ENCODE measurements at places on chromosomes 11 and 22.
A peak's percentile ranks its signal among the peaks of the same experiment; 100 is the strongest.

DNA sequence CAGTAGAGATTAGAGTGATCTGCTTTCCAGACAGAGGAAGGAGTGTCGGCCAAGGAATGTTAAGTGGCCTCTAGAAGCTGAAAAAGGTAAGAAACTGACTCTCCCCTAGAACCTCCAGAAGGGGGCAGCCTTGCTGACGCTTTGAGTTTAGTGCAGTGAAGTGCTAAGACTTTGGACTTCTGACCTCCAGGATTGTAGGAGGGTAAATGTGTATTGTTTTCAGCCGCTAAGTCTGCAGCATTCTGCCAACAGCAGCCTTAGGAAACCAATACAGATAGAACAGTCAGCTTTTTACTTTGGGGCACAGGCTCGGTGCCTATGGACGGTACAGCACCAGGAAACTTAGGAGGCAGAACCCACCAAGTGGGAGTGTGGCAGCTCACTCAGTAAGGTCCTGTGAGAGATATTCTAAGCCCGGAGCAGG is 3.6 kb upstream of the TBC1D22A start:
- peak; percentile 62 for DNase-seq

DNA sequence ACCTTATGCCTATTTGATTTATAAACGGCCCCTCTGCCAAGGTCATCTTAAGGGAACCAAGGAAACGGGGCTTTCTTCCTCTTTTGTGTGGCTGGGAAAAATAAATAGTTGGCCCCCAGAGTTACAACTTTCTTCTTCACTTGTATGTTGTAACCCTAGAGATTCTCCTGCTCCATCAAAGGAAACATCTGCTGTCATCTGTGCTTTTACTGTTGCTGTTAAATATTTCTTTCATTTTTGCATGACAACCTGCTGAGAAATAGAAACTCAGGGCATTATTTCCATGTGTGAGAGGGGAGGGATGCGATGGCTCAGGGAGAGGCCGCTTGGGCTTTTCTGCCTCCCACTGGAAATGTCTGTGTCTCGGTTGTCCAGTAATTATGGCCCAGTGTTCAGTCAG is 21.8 kb upstream of the CDC42EP2 start:
- no peak for DNase-seq

DNA sequence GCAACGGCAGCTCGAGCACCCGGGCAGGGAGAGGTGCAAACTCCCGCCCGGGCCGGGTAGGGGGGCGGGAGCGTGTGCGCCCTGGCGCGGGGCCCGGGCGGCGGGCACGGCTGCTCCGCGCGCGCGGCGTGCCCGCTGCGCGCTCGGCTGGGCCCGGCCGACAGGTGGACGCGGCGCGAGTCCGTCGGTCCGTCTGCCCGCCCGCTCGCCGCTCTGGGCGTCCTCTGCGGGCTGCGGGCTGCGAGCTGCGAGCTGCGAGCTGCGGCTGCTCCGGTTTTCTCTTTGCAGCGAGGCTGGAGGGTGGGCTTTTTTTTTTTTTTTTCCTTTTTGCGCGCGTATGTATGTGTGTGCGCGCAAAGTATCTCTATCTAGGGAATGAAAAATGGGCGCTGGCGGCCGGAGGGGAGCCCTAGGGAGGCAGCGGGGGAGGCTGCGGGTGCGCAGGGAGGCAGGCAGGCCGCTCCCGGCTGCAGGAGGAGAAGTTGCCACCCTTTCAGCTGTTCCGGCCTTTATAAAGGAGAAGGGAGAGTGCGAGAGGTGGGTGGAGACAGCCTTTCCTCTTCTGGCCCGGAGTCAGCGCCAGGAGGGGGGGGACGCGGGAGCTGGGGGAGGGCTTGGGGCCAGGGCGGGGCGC is at the start of gene PDGFB:
Gene PDGFB, minus strand, starts transcription at position 487 of the 634 bp plus-strand sequence. CDS start 1,019 bp downstream, outside the sequence.
- DNase-seq, result no peak

DNA sequence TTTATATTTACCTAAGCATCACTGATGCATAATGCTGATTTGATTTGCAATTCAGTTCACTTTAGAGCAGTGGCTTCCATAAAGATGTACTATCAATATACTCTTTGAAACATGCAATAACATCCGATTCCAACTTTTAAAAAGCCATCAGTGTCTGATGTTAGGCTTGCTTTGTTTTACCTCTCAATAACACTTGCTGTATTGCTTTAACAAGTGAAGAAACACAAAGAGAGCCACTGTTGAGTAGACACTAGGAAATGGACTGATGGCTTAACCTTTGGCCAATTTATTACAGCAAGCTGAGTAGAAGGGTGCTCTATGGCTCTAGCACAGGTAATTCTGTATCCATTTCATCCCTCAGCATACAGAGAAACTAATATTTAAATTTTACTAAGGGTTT is 122.1 kb downstream of the FCHSD2 start:
- DNase-seq, result no peak

DNA sequence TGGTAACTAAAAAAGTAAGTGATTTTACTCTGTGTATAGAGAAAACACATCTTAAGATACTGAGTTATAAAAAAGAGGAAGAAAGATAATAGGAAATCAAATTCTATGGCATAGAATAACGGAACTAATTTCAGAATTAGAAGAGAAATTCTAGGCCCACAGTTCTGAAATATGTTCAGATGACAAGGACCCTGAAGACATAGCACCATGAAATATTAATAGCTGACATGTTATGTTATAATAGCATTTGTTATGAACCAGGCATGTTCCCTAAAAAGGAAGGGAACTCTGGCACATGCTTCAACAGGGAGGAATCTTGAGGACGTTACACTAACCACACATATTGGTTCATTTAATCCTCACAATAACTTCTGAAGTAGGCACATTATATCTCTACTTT is 32.7 kb downstream of the PRDM10 start:
- no peak for DNase-seq

- DNase-seq, result peak; percentile 57
Measured at GRCh38 chr11:85953491-85954143, 98.4 kb downstream of the CCDC83 start.

GRCh38 chr11:9839550-9839949 is 175.7 kb downstream of the SWAP70 start:
- DNase-seq, result no peak
